ENCODE measurements at places on chromosomes 1 and 21.

DNA sequence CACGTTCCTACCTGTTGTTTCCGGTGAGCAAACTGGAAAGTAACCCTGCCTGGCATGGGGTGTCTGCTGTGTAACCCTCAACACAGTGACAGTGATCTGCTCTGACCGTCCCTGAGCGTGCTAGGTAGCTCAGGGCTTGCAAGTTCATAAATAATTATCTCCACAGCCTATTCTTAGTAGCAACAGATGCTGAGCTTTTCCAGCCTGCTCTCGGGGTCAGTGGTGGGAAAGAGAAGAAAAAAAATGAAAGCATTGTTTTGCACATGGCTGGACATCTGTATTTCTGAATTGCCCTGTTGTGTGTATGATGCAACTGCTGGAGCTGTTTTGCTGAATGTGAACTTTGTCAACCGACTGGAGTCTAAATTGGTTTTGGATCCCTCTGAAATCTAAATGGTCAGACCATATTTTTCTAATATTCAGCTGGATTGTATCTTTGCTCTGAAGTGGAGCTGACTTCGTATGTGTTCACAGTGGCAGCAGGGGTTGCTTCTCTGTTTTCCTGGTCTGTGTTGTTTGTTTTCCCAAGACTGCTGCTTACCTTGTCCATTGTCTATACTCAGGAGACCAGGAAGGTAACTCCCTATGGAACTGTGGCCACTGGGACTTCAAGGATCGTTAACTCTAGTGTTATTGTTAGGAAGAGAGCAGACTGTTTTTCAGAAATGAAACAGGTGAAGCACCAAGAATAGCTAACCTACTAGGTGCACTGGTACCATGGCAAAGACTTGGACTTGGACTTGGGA, 27.0 kb downstream of the TGFB2 start:
- DNase-seq, result peak; percentile 42

- DNase-seq, result no peak
Measured at GRCh38 chr1:68268896-68269483, 36.7 kb upstream of the WLS start.

DNA sequence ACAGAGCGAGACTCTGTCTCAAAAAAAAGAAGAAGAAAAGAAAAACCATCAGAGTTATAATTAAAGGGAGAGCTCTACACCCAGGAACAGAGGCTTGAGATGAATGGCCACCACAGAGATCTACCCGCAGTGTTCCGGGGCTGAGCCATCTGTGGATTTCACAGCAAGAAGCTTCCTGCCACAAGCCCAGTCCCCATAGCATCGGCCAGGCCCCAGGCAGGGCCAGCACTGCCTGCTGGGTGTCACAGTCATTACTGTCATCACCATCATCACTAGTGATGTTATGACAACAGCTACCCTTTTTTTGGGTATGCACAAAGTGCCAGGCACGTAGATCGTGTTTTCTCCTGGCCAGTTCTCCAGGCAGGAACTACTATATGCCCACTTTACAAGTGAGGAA, 111.6 kb upstream of the VAMP3 start:
- DNase-seq, result no peak

DNA sequence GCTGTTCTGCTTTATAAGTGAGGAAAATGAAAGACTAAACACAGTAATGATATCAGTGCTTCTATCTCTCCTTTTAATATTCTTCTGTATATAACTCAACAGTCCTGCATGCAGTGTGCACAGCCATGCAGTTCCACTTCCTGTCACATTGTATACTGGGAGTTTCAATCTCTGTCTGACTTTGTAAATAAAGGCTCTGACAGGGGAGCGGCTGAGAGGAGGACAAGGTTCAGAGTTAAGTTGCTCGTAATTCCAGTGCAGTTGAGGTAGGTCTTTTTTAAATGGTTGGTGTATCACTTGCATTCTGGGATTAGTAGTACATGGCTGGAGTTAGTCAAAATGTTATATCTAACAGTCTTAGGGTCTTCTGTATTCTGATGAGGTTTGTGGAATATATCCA, 264.5 kb downstream of the OLFM3 start:
- no peak for DNase-seq

DNA sequence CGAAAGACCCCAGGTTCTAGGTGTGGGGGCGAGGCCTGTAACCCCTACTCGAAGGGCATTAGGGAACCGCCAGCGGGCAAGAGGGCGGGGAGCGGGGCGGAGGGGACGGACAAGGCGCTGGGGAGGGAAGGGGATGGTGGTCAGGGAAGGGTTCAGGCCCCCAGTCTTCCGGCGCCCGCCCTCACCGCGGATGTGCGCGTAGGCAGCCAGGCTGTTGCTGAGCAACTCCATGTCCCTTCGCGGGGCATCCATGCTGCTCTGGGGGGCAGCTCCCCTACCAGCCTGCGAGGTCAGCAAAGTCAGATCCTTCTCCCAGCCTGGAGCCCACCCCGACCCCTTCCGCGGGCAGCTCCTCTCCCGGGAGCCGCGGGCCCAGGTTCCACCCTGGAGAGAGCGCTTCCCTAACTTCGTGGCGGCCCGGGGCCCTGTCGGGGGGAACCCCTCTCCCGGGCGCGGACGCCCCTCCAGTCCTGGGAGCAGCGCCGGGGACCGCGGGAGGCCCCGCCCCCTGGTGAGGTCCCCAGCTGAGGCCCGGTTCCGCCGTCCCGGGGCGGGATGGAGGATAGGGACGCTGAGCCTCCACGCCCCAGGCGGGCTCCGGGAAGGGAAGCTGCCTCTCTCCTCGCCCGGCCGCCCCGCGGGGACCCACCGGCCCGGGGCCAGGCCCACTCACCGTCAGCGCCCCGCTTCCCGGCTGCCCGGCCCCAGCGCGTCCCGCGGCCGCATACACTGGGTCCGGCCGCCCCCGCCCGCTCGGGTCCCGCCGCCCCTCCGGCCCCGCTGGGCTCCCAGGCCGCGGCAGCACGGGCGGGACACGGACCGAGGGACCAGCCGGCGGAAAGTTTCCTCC, 434 bp downstream of the EVA1B start:
- DNase-seq, result no peak

DNA sequence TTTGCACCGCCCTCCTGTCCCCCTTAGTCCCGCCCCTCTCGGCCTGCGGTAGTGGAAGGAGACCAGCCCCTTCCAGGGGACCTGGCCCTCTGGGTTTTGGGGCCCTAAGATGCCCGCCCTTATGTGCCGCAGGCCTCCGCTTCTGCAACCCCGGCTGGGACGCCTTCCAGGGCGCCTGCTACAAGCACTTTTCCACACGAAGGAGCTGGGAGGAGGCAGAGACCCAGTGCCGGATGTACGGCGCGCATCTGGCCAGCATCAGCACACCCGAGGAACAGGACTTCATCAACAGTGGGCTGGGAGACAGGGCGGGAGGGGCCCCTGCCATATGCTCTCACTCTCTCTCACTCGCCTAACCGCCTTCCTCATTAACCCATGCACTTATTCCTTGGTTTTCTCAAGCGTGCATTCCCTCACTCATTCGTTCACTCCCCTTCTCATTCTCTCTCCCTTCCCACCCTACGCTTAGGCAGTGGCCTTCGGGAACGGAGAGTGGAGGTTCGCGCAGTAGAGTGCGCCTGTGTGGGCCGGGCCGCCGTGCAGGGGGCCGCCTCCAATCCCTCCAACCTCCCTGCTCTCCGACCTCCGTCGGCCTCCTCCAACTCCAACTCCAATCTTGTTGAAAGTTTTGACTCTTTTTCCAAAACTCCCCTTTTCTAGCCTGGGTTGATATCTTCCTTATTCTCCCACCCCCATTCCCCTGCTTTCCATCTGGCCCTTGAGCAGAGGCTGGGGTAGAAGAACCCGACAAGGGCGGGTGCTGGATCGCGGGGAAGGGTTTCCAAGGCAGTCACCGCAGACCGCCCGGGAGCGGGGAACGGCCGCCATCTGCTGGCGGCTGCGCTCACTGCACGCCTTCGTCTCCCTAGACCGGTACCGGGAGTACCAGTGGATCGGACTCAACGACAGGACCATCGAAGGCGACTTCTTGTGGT, 15.2 kb downstream of the BCAN start:
- DNase-seq, result no peak

GRCh38 chr1:115811140-115811828, 29.6 kb downstream of the NHLH2 start:
- no peak for DNase-seq

GRCh38 chr1:93964777-93965200, 55.6 kb upstream of the GCLM start:
- DNase-seq, result peak; percentile 19

DNA sequence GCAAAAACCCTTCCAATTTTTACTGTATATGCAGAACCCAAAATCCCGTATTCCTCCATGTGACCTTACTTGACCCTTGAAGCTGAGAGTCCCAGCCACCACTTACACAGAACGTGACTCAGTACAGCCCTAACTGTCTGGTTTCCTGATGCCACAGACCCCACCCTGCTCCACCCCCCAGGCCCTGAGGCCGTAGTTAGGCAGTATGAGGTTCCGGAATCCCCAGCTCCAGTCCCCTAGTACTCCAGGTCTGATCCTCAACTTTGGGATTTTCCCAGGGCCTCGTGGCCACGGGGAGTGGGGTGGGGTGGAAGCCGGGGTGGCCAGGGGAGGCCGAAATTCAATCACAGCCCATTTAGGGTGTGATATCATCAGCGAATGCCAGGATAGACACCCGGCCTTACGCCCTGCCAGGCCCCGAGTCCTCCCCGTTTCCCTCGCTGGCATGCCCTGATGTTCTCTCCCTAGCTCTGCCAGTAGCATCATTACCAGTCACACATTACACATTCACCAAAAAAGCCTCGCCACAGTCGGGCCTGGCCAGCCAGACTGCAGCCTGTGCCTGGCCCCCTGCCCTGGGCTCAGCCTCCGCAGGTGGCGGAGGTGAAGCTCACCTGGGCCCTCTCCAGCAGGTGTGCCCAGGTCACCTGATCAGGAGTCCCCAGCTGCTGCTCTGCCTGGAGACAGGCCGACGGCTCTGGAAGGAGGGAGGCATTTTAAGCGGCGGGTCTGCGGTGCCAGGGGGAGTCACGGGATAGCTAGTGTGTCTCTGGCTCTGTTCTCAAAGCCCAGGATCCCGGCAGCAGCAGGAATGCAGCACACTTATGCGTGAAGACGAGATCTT, 70.8 kb downstream of the SCCPDH start:
- DNase-seq, result no peak

DNA sequence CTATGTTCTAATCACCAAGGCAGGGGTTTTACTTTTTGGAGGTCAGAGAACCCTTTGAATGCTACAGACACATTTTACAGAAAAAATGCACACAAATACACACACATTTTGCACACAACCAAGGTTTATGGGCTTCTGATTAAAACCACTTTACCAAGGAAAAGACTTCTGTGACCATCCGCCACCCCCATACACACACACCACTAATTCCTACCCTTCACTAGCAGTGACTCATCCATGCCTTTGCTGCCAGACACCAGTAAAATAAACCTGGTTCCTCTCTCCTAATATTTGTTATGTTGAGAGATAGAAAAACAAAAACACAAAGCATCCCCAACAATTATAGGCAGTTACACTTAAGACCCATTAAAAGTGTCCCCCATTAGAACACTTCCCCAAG, 12.9 kb downstream of the PIGM start:
- DNase-seq, result no peak

GRCh38 chr1:228457017-228457395, 30.2 kb upstream of the RNF187 start:
- DNase-seq, result no peak

- no peak for DNase-seq
Measured at GRCh38 chr1:234608911-234609690, 877 bp downstream of the IRF2BP2 start.

DNA sequence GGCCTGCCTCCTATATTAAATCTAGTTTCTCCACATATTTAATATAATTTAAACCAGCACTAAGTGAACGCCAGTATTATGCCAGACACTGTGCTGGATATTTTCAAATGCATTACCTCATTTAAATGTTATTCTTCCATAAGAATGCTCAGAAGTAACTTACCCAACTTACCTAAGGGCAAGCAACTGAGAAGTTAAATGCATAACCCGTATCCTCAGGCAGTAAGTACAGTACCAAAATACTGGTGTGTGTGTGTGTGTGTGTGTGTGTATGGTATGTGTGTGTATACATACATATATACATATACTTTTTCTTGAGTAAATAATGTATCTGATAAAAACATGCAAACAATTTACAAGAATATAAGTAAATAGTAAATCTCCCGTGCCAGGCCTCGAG, 9.0 kb upstream of the TRIM45 start:
- DNase-seq, result no peak

GRCh38 chr1:26353210-26353859, 595 bp downstream of the CRYBG2 start:
- no peak for DNase-seq

- no peak for DNase-seq
Measured at GRCh38 chr1:177439301-177439700, 268.5 kb downstream of the BRINP2 start.

DNA sequence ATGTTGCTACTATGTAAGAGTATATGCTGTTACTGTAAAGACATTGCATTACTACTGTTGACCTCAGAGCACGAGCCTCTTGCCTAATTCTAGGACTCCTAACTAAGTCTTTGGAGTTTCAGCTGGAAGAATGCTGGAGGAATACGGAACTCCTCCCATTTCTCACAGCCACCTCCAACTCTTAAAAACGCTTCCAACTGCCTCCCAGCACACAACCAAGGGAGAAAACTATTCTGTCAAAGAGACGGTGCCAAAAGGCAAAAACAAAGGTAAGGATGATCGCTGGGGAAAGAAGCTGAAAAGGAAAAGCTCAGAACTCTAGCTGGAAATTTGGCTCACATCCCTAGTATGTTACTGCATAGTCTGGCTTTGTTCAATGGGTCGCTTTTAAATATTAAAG, at the start of gene FMO2:
FMO2 (plus strand) TSS at position 210 of the 400 bp plus-strand sequence. CDS start 414 bp downstream, outside the sequence.
- no peak for DNase-seq

GRCh38 chr1:184422490-184423233, 35.8 kb downstream of the C1orf21 start:
- DNase-seq, result no peak

DNA sequence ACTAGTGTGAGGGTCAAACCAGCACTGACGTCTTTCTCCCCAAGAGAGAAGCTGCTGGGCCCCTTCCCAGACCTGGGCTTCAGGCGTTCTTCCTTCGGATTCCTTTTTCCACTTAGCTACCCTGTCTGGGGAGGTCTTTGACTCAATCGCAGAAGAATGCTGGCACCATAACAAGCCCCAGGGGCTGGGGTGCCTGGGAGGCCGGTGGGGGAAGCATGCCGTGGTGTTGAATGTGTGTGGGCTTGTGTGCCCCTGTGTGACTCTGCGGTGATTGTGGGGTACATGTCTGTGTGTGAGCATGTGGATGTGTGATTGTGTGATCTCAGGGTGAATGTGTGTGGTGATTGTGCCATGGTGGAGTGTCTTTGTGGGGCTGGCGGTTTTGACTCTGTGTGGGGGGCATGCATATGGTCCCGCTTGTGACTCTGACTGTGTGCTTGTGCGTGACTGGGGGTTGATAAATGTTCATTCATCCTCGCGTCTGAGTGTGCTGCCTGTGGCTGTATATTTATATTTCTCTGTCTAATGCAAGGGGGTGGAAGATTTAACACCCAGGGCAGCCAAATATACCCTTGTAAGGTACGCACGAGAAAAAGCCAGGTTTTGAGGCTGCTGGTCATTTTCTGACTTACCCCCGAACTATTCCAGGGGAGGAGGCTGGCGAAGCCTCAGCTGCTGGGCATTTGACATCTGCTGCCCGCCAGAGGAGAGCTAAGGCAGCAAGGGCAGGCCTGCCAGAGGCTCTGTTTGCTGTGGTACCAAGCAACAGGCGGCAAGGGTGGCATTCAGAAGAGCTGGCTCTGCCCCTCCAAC, 1.1 kb upstream of the SYNC start:
- DNase-seq, result peak; percentile 98

GRCh38 chr1:179082333-179082998, 596 bp downstream of the TOR3A start:
- no peak for DNase-seq

- DNase-seq, result no peak
Measured at GRCh38 chr1:232335741-232336293, 294.1 kb downstream of the SIPA1L2 start.

- peak; percentile 48 for DNase-seq
Measured at GRCh38 chr1:97252076-97252475, 530.5 kb downstream of the PTBP2 start.
